ENCODE measurements at places on chromosomes 12 and 14. TPM values are rescaled to one million over a fixed set of nuclear protein-coding genes. Genes with fewer than 3 reads are reported as not detected.

- no peak for DNase-seq
Measured at GRCh38 chr12:122082621-122083356, 4.2 kb downstream of the MLXIP start.

DNA sequence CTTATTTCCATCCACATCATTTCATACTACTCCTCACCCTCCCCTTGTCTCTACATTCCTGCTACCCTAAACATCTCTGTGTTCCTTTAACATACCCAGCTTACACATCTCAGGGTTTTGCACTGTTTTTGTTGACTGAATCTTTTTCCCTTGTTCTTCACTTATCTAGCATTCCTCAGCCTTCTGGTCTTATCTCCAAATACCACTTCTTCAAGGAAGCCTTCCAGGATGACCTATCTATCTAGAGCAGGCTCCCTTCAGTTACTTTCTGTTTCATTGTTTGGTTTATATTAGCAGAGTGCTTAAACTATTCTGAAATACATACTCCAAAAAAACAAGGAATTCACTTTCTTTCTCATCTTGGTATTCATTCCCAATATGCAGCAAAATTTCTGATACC lies 353.1 kb downstream of the NAV3 start:
- DNase-seq = no peak

GRCh38 chr12:76441016-76441415 lies 92.8 kb upstream of the BBS10 start:
- DNase-seq = no peak

DNA sequence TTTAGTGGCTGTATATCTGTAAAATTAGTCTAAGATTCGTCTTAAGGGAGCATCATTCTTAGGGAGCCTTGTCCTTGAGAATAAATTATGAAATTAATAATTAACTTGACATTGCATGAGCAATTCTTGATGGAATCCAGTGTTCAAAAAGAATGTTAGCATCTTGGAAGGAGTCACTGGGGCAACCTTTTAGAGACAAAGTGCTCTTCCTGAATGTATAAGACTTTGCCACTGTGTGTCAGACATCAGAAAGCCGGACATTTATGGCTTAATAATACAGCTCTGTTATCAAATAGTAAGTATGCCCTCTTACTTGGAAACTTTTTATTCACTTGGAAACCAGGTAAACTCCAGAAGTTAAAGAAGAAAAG lies 83.3 kb downstream of the CCER1 start:
- no peak for DNase-seq

- DNase-seq = no peak
Measured at GRCh38 chr14:95291859-95292542, 27.7 kb downstream of the CLMN start.

- DNase-seq = no peak
Measured at GRCh38 chr14:79293482-79294177, 917.7 kb downstream of the DIO2 start.

DNA sequence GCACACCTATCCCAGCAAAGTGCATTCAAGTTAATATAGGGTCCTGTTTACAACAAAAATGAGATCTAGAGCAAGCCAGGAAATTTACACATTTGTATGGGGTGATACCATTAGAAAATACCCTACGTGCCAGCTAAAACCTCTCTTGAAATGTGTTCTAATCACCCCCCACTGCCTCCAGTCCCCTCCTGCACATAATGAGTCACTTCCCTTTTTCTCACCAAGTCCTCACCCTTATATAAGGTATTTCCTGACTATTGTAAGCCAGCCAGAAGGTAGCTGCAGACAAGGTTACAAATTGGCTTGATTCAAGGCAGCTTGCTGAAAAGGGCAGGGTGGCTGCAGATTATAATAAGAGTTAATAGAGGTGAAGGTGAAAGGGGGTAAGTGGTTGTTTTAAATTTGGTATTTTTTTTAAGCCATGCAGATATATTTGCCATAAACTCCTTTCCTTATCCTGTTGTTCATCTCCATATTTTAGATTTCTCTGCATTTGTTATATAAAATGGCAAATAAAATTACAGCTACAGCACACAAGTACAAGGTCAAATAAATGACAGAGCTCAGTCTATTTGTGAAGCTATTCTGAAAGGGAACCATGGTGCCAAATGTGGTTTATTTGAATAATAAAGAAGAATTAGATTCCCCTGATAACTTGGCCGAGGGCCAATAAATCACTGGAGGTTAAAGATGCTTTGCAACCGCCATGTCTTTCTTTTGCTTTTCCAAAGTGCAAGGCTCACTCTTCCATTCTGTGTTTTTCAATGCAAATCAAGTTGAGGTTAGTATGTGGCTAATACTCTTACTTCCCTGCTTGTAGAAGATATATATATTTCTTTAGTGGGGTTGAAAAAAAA lies 385.9 kb downstream of the EGLN3 start:
- no peak for DNase-seq

DNA sequence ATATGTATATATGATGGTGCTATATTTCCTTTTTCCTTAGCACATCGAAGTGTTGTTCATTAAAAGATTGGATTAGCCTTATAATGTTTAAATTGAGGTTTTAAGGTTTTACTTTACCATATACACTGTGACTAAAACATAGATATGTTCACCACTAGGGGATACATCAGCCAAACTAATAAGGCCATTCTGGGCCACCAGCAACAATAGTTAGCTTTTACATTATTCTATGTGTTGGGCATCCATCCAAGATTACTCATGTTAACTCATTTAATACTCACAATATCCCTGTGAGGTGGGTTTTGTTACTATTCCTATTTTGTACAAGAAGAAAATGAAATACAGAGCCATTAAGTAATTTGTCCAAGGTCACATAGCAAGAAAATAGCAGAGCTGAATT lies 202.6 kb upstream of the AVPR1A start:
- DNase-seq = no peak

DNA sequence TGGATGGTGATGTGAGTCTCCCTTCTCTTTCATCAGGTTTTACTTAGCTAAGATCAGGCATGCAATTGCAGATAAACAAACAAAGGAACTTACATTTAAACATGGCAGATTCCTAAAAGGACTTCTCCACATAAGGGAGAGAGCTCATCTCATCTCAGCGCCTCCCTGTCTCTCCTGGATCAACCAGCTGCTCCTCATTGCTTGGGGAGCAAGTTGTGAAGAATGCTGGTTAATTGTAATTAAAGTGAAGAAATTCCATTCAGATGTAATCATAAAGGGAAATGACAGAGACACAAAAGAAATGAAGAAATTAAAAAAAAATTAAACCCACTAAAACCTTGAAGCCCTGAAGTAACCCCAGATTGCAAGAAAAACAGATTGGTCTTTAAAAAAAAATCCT lies 104.4 kb upstream of the DIO2 start:
- no peak for DNase-seq

- DNase-seq = no peak
Measured at GRCh38 chr14:90665321-90666000, 150.8 kb downstream of the TTC7B start.

GRCh38 chr12:114812858-114813761 lies 129.1 kb upstream of the TBX3 start:
- DNase-seq = peak; percentile 28

- no peak for DNase-seq
Measured at GRCh38 chr14:77372304-77372841, 4.5 kb downstream of the TMED8 start.

GRCh38 chr14:56423544-56423943 lies 156.1 kb upstream of the TMEM260 start:
- DNase-seq = no peak

DNA sequence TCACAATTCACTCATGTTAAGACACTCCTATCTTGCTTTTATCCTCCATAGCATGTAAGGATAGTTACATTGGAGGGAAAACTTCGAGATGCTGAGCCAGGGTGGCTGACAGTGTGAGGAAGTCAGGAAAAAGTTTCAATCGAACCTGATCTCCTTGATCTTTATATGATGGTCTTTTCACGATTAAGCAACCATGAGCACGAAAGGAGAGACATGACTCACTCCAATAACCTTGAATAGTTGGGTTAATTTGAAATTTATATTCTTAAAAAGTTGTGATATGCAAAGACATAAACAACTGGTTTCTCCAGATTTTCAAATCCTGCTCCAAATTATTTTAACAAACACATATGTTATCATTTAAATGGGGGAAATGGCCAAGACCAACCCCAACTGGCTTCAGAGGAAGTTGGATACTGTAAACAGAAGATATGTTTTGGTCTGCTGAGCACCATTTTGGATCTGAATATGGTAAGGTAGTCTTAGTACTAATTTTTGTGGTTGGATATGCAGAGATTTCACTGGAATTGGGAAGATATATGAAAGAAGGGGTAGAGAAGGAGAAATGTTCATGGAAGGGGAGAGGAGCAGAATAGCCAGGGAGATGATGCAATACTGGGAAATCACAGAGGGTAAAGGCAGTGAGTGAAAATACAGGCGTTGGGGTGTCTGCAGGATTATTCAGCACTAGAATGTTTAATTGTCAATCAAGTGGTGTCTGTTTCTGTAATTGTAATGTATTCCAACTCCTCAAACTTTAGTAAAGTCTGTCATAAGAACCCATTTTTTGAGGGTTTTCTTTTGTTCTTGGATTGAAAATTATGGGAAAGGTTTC lies 185.2 kb upstream of the SLC38A2 start:
- DNase-seq = no peak

DNA sequence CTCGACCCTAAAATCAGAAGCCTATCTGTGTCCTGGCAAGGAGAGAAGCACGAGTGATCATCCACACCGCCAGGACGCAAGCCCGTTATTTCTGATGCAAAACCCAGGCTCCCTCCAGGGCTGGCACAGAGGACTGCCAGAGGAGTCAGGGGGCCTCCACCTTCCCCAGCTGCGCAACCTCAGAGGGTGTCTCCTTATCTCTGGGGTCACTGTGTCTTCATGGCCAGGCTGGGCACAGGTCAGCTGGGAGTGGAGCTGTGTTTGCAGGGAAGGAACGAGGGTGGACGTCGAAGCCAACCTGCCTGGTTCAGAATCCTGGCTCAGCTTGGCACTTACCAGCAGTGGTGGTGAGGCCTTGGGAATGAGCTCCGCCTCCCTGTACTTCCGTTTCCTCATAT lies 12.0 kb upstream of the SERPINA3 start:
- DNase-seq = no peak

DNA sequence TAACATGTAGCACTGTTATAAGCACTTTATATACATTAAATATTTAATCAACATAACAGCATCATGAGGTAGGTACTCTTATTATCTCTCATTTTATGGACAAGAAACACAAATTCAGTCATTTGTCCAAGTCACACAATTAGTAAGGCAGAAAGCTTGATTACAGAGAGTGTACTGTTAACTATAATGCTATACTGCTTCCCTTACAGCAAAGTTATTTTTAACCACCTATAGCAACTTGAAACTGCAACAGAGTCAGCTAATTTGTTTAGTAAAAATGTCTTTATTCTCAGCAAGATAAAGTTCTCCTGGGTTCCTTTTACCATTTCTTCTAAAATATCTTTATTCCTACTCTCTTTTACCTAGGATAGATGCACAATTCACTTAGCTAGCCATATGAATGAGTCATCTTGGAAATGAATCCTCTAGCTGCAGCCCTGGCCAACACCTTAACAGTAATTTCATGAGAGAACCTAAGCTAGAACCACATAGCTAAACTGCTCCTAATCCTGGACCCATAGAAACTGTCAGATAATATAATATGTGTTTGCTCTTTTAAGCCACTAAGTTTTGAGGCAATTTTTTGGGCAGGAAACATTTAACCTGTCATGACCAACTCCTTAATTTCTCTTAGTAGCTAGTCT lies 90.2 kb upstream of the HECTD1 start:
- DNase-seq = no peak

GRCh38 chr12:42859612-42860011 lies 270.1 kb upstream of the PRICKLE1 start:
- no peak for DNase-seq

DNA sequence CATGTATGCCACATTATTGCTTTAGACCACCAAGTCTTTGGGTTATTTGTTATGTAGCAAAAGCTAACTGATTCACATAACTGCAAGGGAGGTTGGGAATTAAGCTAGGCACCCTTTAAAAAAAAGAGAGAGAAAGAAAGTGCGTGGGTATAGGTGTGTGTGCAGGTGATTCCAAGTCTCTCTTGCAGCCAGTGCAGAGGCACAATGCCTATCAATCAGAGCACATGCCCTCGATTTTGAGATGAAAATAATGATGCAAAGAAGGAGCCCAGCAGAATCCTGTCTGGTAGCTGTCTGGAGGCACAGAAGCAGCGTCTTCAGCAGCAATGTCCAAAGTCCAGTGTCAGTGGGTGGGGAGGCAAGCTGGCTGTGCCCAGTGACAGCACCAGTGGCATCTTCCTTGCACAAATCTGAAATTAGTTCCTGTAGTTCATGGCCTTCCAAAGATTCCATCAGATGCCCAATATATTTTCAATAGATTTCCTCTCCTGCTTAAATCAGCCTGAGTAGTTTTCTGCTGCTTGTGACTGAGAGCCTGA lies 62.4 kb upstream of the TBPL2 start:
- no peak for DNase-seq

GRCh38 chr12:130335517-130336392 lies 1.9 kb upstream of the PIWIL1 start:
- peak; percentile 73 for DNase-seq

DNA sequence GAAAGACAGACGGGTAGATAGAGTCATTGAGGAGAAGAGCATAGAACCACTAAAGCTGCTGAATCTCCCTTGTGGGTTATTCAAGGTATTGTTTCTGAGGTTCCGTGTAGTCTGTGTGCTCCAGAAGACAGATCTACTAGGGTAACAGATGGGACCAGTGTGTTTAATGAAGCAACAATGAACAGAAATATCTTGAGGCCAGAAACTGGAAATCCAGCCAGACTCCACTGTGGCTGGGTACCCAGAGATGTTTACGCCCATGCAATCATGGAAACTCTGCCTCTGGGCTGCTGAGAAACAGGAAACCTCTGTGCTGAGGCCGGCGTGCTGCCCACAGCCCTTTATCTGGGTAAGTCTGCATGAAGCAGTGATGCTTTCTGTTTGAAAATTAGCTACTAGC lies 8.3 kb downstream of the PROX2 start:
- DNase-seq = no peak

GRCh38 chr14:70906793-70907175 lies 475 bp upstream of the PCNX1 start:
- no peak for DNase-seq

GRCh38 chr12:41443690-41444089 lies 255.6 kb downstream of the PDZRN4 start:
- no peak for DNase-seq

The HECTD4 gene
- polyA plus RNA-seq = 44.5 TPM

The KIF5A gene
- polyA plus RNA-seq = 0.24 TPM

The OTX2 gene
- not detected for polyA plus RNA-seq

The ACOT6 gene
- 0.30 TPM for polyA plus RNA-seq

The MORN3 gene
- 1.5 TPM for polyA plus RNA-seq

The KRT74 gene
- polyA plus RNA-seq = not detected

The DAO gene
- 2.2 TPM for polyA plus RNA-seq

The KLRC2 gene
- polyA plus RNA-seq = not detected

The SLC25A47 gene
- not detected for polyA plus RNA-seq

The ANO2 gene
- 3.0 TPM for polyA plus RNA-seq

The SCARB1 gene
- polyA plus RNA-seq = 20.0 TPM

The TMEM63C gene
- 1.2 TPM for polyA plus RNA-seq

The KRT83 gene
- not detected for polyA plus RNA-seq

The ABCD2 gene
- polyA plus RNA-seq = 0.06 TPM

The NACA gene
- 2,248 TPM for polyA plus RNA-seq
